ENCODE measurements at places on chromosomes 12 and 14.
A peak's percentile ranks its signal among the peaks of the same experiment; 100 is the strongest.

DNA sequence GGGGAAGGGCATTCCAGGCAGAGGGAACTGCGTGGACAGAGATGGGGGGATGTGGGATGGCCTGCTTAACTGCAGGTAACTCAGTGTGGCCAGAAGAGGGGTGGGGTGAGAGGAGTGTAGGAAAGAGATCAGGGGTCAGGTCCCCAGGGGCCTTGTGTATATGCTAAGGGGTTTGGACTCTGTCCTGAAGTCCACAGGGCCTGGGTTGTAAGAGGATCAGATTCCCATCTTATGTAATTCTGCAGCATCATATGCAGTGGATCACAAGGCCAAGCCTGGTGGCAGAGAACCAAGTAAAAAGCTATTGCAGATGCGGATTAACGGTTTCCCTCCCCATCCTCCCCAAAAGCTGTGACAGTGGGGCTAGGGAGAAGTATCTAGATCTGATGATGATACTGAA lies 8.7 kb downstream of the TCTN1 start:
- no peak for DNase-seq

GRCh38 chr12:45248095-45248494 lies 32.2 kb downstream of the ANO6 start:
- no peak for DNase-seq

GRCh38 chr12:6281081-6281809 lies 29.2 kb upstream of the PLEKHG6 start:
- no peak for DNase-seq

DNA sequence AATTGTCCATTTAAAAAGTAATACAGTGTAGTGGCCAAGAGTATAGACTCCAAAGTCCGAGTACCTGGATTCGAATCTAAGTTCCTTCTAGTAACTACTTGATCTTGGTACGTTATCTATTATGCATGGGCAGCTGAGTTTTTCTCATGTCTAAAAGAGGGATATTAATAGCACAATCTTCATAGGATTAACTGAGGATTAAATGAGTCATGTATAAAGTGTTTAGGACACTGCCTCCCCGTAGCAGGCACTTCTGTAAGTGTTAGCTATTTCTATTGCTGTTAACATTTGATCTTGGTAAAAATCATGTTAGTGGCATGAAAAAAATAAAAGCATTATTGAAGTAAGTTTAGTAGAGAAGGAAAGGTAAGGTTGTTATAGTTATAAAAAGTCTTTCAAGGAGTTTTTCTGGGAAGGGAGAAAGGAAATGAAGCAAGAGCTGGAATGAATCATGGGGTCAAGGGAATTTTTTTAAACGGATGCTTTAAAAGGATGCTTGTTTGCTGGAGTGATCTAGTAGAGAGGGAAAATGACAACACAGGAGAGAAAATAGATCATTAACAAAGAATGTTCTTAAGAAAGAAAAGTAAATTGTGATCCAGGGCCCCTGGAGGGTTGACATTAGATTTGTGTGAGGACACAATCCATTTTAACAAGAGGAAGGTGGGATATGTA lies 502.2 kb upstream of the USP15 start:
- DNase-seq: no peak

DNA sequence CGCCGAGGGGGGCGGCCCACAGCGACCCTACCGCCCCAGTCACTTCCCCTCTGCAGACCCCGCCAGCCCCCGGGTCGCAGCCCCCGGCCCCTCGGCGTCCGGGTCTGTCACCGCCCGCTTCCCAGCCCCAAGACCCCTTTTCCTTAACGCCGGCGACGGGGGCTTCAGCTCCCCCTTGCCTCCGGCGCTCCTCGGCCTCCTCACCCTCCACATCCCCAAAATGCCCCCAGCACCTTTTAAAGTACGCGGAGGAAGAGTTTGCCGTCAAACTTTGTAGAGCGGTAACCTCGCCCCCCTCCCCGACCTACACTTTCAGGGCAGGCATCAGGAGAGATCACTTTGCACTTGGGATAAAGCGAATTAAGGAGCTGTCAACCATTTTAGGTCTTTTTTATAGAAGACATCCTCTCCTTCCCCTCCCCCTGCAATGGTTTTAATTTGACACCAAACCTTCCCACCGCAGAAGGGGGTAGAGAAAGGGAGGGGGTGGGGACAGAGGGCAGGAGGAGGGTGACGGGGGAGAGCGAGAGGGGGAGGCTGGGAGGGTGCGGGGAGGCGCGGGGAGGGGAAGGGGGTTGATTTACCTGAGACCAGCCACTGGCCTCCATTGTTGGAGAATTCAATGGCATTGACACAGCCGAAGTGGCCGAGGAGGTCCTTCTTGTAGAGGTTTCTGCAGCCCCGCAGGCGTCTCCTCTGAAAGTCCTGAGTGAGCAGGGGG lies 578 bp downstream of the DCAF5 start:
- DNase-seq: peak; percentile 25

DNA sequence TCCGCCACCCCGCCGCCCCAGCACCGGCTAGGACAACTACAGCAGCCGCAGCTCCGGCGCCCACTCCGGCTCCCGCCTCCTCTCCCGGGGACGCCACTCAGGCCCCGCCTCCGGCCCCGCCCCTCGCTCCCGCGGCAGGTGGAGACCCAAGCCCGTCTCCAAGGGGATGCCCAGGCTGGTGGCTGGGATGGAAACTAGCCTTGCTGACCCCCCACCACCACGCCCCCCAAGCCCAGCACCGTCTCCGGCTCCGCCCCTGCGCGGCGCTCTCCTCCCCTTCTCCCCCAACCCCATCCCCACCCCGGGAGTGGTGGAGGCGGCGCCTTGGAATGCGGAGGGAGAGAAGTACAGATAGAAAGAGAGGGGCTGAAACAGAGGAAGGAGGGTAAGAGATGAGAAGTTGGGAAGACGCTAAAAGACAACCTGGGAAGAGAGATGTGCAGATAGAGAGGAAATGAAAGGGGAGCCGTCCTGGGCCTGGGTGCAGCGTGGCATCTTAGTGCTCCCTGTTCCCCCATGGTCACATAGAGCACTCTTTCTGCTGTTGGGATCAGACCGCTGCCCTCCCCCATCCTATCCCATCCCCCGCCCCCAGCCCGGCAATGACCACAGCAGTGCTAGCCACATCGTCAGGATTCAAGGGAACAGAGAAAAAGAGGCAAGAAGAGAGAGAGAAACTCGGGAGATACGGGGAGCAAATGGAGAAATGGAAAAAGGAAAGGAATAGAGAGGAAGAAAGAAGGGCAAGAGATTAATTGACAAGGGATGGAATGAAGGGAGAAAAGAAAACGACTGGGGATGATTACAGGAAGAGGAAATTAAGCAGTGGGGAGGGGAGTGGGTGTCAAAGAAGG lies at the start of gene ITGA7:
TSS of gene ITGA7 (minus strand) at position 64 of the 854 bp plus-strand sequence. CDS start 222 bp downstream, outside the sequence.
- peak; percentile 48 for DNase-seq

GRCh38 chr14:34461334-34462131 lies 507 bp downstream of the SPTSSA start:
- no peak for DNase-seq

- no peak for DNase-seq
Measured at GRCh38 chr12:53560912-53561589, 53.8 kb upstream of the NPFF start.

DNA sequence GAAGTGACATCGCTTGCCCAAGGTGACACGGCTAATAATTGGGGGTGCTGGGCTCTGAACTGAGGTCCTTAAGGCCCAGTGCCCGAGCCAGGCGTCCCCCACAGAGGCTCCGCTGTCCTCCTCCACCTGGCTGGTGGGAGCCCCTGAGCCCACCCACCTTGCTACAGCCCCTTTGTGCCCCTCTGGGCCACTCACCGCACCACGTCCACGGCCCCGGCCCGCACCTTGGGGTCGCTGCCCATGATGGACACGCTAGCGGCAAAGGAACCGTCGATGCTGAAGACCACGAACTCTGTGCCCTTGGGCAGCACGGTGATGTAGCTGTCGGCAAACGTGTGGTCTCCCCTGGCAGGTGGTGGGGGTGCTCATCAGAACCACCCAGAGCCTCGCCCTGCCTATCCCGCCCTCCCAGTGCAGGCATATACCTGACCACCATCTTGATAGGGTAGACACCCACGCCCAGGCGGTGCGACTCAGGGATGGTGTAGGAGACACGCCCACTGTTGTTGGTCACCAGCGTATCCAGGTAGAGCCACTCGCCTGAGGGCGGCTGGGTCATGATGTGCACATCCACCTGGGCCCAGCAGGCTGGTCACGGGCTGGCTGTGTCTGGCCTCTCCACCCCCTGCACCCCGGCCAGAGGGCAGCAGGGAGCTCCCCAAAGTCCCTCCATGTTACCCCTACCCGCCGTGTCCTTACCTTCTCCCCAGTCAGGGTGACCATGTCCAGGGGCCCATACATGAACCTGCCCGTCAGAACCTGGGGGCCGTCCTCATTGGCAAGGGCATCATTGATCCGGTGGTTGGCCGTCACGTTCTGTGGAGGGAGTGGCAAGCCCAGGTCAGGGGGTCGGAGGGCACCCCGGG lies 6.8 kb downstream of the ARL6IP4 start:
- DNase-seq: no peak

DNA sequence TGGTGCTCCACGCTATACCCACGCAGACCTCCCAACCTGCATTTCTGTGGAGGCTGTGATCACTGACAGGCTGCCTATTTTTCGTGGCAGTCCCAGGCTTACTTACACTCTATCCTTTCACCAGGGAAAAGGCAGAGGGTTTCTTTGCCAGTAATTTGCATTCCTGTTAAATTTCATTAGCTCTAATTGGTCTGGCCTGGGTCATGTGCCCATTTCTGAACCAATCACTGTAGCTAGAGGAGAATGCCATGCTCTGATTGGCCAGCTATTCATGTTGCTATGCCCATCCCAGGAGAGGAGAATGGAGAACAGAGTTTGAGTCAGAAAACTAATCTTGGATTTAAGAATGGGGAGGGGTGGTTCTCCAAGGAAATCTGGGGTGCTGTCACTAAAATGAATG lies 43.2 kb upstream of the TUNAR start:
- DNase-seq: no peak

DNA sequence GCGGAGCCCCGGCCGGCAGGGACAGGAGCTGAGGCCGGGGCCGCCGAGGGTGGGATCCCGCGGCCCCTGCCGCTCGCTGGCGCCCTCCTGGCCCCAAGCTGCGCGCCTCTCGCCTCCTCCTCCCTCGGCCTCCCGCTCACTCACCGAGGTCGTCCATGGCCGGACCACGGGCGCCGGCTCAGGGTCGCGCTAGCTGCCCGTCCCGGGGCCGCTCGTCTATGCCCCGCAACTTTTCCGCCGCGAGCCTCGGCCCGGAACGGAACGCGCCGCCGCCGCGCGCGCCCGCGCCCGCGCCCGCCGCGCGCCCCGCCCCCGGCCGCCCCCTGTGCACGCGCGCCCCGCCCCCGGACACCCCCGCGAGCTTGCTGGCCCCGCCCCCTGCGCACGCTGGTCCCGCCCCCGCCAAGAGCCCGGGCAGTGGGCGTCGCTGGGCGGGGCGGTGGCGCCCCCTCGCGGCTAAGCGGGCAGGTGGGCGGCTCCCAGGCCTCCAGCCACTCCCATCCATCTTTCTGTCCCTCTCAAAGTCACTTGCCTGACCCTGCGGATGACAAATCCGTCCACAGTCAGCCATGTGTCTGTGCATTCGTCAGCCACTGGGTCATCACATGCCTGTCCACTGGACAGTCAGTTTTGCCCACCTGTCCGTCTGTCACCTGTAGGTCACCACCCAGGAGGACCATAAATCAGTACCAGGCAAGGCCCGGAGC lies at the start of gene PXN:
TSS of gene PXN (minus strand) at position 258 of the 707 bp plus-strand sequence. CDS start at position 157, 101 bp downstream.
- peak; percentile 91 for DNase-seq

- DNase-seq: peak; percentile 40
Measured at GRCh38 chr12:124921200-124922031, 7.0 kb upstream of the UBC start.

DNA sequence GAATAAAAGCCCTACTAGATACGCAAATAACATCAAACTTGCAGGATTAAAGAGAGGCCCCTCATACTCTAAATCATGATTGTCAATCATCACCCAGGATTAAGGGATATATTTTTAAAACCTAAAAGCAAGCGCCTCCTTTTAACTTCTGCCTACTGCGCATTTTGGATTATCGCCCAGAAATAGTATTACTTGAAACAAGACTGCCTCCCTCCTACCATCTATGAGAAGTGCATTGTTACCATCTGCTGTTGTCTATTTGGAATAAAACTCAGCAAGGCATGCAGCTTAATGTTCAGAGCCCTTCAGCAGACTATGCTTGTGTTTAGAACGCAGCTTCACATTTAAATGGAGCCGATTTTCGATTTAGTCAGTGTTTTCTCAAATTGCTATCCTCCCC lies 79.6 kb downstream of the EXOC5 start:
- DNase-seq: no peak

GRCh38 chr14:90596733-90597132 lies 199.9 kb downstream of the CALM1 start:
- no peak for DNase-seq

- no peak for DNase-seq
Measured at GRCh38 chr14:34013721-34014060, 62.8 kb upstream of the EGLN3 start.

DNA sequence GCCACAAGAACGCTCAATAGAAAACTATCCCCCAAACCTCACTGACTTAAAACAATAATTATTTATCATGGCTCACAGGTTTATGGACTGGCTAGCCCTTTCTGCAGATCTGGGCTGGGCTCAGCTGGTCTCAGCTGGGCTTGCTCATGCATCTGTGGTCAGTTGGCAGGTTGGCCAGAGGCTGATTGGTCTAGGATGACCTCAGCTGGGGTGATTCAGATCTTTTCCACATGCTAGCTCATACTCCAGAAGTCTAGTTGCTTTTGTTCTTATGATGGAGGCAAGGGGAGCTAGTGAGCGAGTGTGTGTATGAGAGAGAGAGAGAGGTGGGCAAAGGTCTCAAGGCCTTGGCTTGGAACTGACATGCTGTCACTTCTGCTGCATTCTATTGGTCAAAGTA lies 181.2 kb upstream of the NRXN3 start:
- no peak for DNase-seq

GRCh38 chr12:32039347-32039746 lies 67.3 kb upstream of the BICD1 start:
- no peak for DNase-seq
